T-helper 1 cell (primary cell): ENCODE measurements at places on chromosomes 3 and 15.

DNA sequence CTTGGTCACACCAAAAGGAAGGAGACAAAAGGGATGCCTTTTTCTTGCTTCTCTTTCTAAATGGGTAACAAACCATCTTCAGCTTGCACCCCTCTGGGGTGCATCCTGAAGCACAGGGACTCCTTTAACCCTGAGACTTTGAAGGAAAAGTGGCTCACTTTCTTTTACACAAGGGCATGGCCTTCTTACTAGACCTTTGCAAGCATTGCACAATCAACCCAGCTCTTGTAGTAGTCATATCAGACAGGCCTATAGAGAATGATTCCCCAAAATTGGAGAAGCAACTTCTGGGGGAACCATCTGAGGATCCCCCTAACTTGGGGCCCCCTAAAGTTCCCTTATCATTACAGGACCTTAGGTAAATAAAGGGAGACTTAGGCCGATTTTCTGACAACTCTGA, 56.1 kb upstream of the GK5 start:
- no peak for DNase-seq

DNA sequence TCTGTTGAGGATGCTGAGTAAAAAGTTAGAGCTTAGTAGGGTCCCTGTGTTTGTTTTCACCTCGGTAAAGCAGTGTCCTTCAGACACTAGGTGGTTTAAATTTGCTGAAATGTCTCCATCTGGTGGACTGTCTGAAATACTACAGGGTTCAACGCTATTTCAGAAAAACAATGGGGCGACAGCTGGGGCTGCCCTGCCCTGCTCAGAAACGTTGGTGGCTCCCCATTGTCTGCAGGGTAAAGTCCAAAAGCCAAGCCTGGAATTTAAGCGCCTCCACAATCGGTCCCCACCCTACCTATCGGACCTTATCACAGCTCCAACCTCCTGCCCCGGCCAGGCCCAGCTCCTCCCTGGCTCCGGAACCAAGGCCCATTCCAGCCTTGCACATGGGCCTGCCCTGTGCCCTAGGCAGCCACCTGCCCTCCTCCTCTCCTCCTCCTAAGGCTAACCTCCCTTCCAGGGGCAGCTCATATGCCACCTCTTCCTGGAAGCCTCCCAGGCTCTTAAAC, 4.3 kb upstream of the TSEN2 start:
- DNase-seq = peak; percentile 11

GRCh38 chr15:56677271-56677670, 56.0 kb downstream of the ZNF280D start:
- DNase-seq = no peak

DNA sequence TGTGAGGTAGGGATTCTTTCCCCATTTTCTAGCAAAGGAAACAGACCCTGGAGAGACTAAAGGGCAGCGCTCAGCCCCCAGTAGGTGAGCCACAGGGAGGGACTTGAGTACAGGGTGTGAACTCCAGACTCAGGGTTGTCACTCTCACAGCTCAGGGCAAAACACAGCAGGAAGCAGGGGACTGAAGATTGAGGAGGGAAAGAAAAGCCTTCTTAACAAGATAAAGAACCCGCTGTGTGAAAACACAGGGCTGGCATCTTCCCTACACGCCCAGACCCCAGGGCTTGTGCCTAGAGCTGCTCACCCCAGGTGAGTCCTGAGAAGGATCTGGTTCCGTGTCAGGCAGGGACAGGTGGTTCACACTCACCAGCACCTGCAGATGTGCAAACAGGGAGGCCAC, 59.6 kb downstream of the ABTB1 start:
- no peak for DNase-seq

DNA sequence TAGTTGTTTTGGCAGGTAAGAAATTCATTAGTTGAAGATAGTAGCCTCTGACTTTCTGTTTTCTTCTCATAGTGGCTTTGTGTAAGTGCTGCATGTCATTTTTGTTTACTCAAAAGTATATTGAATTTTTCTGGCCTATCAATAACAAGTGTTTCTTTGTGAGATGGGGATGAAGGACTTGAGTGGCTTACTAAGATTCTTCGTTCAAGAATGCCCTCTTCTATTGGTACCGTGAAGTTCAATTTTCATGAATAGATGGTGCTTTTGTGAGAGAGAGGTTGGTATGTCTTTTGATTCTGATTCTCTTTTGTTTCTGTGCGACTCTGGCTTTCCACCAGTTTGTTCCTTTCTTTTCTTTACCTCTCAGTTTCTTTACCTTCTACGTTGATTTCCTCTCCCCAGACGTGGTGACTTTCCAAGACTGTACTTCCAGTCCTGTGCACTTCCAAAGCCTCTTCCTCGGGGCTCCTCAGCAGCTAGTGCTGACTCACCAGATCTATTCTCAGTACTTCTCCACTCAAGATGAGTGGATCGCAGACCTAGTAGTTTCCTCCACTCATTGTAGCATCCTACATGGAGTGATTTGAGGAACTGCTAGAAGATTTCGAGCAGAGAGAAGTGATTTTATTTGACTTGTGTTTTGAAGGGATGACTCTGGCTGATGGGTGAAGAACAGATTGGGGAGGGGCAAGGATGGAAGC, 82.0 kb upstream of the EPHB3 start:
- DNase-seq = no peak

DNA sequence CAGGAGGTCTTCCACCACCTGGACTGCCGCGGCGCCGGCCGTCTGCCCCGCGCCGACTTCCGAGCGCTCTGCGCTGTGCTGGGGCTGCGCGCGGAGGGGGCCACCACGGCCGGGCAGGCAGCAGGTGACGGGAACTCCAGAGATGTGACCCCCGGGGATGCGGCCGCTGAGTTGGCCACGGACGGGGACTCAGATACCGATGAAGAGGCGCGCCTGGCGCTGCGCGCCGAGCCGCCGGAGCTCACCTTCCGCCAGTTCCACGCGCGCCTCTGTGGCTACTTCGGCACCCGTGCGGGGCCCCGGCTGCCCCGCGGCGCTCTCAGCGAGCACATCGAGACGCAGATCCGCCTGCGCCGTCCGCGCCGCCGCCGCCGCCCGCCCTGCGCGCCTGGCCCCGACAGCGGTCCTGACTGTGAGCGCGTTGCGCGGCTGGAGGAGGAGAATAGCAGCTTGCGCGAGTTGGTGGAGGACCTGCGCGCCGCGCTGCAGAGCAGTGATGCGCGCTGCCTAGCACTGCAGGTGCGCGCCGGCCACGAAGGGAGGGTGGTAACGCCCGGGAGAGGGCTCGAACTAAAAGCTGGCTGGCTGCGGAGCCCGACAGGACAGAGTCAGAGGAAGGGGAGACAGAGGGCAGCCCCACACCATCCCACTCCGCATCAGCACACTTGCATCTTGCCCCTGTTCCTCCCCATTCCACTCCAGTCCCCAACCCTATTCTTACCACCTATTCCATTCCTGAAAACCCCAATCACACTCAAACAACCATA, 885 bp downstream of the EFCC1 start:
- no peak for DNase-seq

GRCh38 chr15:45873781-45874180, 239.0 kb downstream of the SQOR start:
- no peak for DNase-seq
